Effector memory CD8-positive, alpha-beta T cell (primary cell): ENCODE measurements at places on chromosomes 12 and 14.

GRCh38 chr14:92528486-92529100 is 15.0 kb downstream of the RIN3 start:
- DNase-seq = no peak

DNA sequence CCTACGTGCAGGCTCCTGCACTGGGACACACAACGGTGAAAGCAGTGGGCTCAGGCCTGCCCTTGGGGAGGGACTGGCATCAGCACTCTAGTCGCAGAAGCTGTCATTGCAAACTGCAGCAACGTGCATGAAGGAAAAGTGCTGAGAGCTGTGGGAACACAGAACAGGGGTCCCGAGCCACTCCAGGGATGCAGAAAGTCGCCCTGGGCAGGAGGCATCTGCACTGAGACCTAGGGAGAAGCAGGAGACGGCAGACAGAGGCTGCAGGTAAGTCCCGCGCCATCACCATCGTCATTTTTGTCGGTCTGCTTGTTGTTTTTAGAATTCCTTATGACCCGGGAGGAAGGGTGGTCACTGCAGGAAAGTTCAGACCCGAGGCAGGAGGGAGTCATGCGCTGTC is 21.6 kb upstream of the RIMBP2 start:
- DNase-seq = no peak

GRCh38 chr14:76951166-76951565 is 77.3 kb downstream of the IRF2BPL start:
- no peak for DNase-seq

- no peak for DNase-seq
Observed at GRCh38 chr12:58097741-58098140, 156.4 kb downstream of the ATP23 start.

GRCh38 chr14:55097881-55098560 is 31.0 kb upstream of the LGALS3 start:
- peak; percentile 39 for DNase-seq

DNA sequence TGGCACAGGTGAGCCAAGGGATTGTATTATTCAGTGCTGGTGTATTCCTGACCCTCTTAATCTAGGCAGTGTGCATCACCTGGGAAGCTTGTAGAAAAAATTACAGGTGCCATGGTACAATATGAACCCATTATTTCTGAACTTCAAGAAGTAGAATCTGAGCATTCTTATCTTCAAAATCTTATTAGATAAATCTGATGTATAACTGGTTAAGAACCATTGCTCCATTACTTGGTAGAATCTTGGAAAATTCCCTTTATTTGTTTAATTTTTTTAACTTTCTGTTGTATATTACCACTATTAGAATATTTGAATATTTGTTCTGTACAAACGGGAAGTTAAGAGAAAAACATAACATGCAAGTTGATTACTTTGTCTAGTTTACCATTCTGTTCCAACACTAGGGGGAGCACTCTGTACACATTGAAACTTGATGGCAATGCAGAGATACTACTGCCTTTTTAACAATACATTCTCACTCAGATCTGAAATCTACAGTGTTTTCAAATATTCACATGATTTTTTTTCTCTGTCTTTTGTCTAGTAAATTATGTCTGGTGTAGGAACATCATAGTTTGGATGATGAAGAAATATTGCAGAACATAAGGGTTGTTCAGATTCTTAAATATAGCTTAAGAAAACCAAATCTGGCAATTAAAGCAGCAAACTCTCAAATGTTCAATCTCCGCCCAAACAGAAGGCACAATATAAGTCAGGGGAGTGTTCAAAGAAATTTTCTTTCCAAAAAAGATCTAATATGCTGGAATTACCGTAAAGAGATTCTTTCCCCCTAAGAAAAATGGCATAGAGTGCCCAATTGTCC is 196.6 kb downstream of the PCNX1 start:
- DNase-seq = peak; percentile 23

- no peak for DNase-seq
Observed at GRCh38 chr14:90641615-90642243, 174.5 kb downstream of the TTC7B start.
